ENCODE measurements at places on chromosomes 3 and 15.

GRCh38 chr3:29708884-29709283, 428.0 kb downstream of the RBMS3 start:
- no peak for DNase-seq

DNA sequence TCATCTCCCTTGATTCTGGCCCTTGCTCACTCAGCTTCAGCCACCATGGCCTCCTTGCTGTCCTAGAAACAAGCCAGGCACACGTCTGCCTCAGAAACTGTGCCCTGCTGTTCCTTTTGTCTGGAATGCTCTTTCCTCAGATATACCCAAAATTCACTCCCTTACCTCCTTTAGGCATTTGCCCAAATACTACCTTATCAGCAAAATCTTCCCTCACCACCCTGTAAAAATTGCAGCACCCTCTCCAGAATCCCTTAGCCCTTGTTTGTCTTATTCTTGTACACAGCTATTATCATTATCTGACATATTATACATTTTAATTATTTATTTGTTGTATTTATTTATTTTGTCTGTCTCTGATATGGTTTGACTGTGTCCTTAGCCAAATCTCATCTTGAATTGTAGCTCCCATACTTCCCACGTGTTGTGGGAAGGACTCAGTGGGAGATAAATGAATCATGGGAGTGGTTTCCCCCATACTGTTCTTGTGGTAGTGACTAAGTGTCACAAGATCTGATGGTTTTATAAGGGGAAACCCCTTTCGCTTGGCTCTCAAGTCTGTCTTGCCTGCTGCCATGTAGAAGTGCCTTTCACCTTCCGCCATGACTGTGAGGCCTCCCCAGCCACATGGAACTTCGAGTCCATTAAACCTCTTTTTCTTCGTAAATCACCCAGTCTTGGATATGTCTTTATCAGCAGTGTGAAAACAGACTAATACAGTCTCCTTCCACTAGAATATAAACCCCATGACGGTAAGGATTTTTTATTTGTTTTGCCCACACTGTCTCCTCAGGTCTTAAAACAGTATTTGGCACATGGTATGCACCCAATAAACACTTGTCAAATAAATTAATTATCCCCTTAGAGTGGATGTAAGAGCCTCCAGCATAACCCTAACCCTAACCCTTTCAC, 60.0 kb upstream of the STT3B start:
- DNase-seq, result no peak

- DNase-seq, result no peak
These were observed 11.4 kb downstream of the TIPARP start for GRCh38 chr3:156685752-156686151.

DNA sequence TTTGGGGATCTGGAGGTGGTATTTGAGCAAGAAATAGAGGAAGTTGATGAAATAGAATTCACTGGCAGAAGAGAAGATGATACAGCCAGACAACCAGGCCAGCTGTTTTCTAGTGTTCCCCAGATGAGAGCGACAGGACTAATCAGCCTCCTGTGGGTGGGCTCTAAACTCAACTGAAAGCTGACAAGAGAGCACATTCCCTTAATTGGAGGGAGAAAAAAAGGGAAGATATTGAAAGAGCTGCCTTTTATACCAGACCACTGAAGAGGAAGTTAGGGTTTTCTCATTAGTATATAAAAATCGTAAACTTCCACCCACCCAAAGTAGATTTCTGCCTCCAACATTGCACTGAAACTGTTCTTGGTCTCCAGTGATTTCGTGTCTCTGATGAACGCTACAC, 6.5 kb upstream of the TM4SF19 start:
- DNase-seq, result no peak

- no peak for DNase-seq
These were observed 27.9 kb upstream of the TGFBR2 start for GRCh38 chr3:30578479-30578878.

Measured in cortex of kidney (tissue), 1 donor.